ENCODE measurements at places on chromosomes 11 and 22. TPM values are rescaled to one million over a fixed set of nuclear protein-coding genes. Genes with fewer than 3 reads are reported as not detected.

Gene MGAT3
- 1.1 TPM for total RNA-seq

Gene VEGFB
- 15.9 TPM for total RNA-seq

Gene TRIM22
- total RNA-seq, result 74.6 TPM

Gene NEFH
- 1.1 TPM for total RNA-seq

Gene OR51I1
- total RNA-seq, result 1.3 TPM

Gene OR6A2
- total RNA-seq, result 2.4 TPM

DNA sequence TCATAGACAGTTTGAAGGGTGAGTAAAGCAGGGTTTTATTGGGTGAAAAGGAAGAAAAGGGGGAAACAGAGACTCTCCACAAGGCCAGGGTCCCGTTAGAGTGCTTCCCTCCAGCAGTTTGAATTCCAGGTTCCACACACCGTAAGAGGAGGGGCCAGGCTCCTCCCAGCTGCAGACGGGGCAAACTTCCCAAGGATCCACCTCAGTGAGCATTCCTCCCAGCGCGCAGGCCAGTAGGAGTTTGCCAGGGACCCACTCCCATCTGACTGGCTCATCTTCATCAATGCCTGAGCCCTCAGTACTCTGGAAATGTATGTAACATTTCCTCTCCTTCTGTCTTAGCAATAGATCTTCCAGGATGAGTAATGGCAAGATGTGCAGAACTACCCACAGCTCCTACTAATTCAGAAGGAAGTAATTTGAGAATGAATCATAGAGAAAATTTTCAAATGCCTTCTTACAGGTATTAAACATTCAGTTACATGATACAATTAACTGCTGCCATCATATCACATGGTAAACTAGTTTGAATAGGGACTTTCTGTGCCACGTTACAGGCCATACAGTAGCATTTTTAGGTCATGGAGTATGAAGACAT lies 34.0 kb upstream of the TRPC6 start:
- DNase-seq, result no peak

DNA sequence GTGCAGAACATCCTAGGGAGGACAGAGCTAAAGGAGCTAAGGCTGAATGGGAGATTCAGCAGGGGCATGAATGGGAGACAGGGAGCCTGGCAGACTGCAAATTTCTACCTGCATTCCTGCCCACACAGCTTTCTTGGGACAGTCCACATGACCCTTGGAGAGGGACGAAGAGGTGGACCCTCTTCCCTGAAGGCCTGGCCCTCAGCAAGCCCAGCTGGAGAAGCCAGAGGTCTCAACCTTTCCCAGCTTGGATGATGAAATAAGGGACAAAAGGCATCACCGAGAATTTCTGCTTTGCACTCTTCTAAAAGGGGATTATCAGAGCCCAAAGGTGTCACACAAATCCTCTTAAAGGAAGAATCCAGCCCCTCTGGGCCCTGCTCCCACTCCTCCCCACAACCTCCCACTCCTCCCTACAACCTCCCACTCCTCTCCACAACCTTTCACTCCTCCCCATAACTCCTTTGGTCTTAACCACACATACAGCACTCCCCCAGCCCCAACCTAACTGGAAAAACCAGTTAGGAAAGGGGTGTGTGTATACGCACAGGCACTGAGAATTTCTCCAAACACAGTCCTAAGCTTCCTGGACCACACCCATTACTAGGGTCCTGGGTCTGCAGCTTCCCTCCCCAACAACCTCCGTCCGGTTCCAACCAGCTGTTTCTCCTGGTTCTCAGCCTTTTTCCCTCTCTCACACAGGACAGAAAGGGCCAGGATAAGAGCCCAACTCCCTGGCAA lies 38.4 kb downstream of the RPL27A start:
- DNase-seq, result no peak

DNA sequence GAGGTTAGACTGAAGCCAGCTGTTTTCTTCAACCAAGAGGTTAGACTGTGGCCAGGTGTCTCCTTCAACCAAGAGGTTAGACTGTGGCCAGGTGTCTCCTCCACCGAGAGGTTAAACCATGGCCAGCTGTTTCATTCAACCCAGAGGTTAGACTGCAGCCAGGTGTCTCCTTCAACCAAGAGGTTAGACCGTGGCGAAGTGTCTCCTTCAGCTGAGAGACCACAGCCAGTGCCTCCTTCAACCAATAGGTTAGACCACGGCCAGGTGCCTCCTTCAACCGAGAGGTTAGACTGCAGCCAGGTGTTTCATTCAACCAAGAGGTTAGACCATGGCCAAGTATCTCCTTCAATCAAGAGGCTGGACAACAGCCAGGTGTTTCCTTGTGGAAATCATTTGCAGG lies 498.1 kb downstream of the TBC1D22A start:
- no peak for DNase-seq

DNA sequence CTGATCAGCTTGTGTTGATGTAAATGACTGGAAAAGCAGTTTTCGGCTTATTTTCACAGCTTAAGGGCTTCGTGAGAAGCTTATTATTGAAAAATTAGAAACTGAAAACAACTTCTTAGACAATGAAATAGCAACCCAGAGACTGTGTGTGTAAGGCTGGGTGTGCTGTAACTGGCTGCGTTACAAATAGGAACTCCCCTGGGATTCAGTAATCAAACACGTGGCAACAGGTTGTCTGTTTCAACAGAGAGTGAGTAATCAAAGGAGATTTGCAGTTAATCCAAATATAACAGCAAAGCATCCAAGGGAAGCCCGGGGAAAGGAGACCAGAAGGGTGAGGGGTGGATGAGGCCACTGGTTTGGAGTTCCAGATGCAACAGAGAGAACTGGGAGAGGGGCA lies 19.2 kb downstream of the NTM start:
- DNase-seq, result no peak

DNA sequence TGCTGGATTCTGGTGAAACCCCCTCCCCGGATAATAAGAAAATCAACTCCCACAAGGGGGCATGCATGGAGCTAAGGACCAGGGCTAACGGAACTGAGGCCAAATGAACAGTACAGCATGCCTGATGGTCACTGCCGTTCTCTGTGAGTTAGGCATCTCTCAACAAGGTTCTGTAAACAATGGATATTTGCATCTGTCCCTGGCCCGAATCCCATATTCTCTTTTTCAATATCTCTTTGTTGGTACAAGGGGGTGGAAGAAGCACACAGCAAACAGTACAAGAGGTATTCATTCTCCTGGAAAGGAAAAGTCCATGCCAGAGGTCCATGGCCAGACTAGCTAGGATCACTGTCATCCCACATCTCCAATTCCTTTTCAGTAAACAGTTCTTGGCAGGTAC lies 32.2 kb upstream of the APOA1 start:
- DNase-seq, result no peak

GRCh38 chr11:104324276-104324675 lies 160.3 kb upstream of the PDGFD start:
- DNase-seq, result no peak

- no peak for DNase-seq
These were observed 322.7 kb downstream of the CTTN start for GRCh38 chr11:70721006-70721405.

GRCh38 chr11:15969701-15970329 lies 386.5 kb downstream of the SOX6 start:
- no peak for DNase-seq

- DNase-seq, result no peak
These were observed 67.3 kb upstream of the CREB3L1 start for GRCh38 chr11:46210133-46210636.

DNA sequence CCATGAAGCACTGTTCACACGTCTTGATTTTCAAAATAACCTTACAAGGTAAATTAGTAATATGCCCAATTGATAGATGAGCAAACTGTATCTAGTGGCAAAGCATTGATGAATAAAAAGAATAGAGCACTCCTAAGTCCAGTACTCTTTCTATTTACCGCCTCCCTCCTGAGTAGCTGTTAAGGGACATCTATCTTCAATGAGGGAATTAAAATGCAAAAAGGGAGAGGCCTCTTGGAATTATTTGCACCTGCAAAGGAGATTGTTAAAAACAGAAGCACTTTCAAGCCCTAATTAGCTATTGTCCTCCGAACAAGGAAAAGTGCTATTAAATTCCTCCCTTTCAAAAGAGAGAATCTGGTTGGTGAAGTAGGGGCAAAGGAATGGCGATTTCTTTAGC lies 6.8 kb upstream of the GALNT18 start:
- no peak for DNase-seq

GRCh38 chr22:27075891-27076290 lies 418.5 kb downstream of the MIAT start:
- no peak for DNase-seq

All from hematopoietic multipotent progenitor cell (in vitro differentiated cells).